Stimulated activated CD8-positive, alpha-beta memory T cell treated with anti-CD3 and anti-CD28 coated beads, Interleukin-15, amount 100 ng/mL, for 24 hours (primary cell): ENCODE measurements at places on chromosomes 7 and 10.

GRCh38 chr10:123136221-123136805, 543 bp downstream of the HMX3 start:
- no peak for DNase-seq

- DNase-seq = no peak
These were observed 354.2 kb downstream of the GFRA1 start for GRCh38 chr10:115918812-115919211.

DNA sequence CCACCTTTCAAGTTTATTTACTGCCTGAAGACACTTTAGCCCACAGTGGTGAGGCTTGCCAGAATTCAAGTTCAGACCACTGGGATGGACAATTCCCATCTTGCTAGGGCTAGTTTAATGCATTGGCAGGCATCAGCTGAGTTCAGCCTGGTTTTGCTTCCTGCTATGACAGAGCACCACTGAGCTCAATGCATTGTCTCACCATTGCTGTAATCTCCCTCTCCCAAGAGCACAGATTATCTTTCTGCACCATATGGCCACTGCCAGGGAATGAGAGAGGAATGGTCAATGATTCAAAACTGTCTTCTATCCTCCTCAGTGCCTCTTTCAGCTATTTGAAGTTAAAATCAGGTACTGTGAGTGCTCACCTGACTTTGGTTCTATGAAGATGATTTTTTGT, 160.8 kb downstream of the XPNPEP1 start:
- DNase-seq = no peak

- no peak for DNase-seq
These were observed 99.0 kb upstream of the FZD1 start for GRCh38 chr7:91165006-91165845.

DNA sequence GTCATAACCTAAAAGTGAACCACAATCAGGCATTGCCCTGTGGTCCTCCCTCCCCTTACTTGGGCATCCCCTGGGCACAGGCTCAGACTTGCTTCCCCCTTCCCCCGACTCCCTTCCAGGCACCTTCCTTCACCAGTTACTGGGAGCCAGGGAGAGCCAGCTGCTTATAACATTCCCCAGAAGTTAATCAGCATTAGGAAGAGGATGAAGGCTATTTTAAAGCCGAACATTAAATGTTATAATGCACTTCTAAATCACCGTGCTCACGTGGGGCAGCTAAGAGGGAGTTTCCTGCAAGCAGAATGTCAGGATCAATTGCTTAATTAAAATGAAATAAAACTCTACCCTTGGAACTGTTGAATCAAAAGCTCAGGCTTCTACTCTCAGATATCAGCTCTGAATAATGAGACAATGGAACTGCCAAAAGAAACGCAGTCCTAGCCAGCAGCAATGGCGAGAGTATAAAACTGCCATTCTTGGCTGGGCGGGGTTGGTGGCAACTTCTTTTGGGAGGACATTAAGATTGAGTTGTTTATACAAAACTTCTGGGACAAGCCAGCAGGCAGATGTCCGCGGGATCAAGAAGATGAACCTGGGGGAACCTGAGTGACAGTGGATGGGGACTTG, 169.5 kb downstream of the FANK1 start:
- DNase-seq = no peak

DNA sequence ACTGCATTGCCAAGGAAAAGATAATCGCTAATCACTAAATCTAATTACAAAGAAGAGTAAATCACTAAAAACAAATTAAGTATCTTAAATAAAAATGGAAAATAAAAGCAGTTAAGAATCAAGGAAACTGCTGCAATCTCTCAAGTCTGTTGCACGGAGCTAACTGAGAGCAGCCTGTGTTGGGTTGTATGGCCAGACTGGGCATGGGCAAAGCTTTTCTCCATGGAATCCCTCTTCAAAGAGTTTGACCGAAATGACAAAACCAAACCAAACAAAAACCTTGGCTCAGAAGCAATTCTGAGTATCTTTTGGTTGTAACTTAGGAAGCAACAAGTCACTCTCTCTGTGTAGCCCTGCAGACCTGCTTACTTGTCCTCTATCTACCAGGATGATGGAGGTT, 78.8 kb downstream of the CELF2 start:
- DNase-seq = no peak

DNA sequence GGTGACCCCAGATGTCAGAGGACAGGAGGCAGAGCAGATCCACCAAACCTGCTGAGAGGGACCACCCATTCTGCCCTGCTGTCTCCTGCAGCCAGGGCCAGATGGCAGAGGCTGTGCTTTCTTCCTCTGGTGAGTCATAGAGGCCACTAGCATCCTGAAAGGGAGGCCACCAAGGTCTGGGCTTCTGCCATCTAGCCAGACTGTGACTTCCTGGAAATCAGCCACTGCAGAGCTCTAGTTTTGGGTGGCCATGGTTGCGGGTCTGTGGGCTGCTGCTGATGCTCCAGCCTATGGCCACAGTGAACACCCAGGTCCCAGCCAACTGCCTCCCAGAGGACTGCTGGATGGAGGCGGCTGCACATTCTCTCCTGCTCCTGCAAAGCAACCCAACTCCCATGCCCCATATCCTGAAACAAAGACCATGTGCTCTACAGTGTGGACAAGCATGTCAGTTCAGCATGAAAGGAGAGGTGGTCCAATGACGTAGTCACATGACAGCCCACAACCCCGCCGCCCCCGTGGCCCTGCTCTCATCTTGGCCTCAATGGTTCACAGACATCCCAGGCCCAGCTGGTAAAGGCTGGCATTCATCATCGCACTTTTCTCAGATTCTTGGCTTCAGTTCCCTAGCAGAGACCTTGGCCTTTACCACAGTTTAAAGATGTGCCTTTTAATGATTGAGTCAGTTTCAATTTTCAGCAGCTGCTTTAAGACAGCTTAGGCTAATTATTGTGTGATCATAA, 73.9 kb upstream of the CXCL12 start:
- no peak for DNase-seq

- no peak for DNase-seq
These were observed 308.3 kb upstream of the KAT6B start for GRCh38 chr10:74518061-74518460.

DNA sequence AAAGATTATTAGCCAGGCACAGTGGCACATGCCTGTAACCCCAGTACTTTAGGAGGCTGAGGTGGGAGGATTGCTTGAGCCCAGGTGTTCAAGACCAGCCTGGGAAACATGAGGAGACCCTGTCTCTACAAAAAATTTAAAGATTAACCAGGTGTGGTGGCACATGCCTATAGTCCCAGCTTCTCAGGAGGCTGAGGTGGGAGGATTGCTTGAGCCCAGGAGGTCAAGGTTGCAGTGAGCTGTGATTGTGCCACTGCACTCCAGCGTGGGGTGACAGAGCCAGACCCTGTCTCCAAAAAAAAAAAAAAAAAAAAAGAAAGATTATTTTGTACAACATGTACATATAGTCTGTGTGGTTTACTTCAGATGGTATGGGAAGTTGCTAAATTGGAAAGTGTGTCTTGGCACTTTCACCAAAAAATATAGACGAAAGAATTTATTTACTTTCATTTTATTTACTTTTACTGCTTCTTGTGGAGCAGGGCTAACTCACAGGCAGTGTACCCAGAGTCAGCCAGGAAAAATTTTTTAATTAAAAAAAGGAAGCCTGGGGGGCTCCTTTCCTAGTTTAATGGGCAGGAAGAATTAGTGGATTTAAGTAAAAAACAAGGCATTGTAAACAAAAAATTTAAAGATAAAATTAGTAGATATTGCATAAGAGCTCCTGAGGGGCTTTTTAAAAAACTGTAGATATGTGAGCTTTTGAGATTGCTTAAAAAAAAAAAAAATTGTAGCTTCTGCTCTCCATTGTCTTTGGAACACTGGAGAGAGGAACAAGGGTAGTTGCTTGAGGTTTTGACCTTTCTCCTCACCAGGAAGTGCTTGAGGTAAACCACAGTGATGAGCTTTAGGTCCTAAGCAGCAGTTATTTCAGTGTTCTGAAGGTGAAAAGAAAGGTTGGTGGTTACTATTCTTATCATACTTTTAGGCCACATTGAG, 44.6 kb upstream of the VDAC2 start:
- DNase-seq = no peak

DNA sequence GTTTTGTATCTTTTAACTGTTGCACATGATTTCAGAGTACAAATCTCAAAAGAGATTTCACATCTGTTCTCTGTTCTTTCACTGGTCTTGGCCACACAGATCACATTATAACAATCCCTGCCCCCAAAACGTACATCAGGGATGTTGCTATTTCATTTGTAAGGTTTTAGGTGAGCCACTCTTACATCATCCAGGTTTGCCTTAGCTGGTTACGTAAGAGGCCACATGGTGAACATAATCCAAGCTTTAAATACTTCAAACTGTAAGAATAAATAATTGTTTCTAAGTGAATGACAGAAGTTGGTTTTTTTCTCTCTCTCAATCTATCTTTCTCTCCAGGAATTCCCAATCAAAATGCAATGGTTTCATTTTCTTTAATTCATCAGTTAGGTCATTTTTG, 245.9 kb upstream of the HGF start:
- no peak for DNase-seq

GRCh38 chr10:46555713-46556514, 544 bp downstream of the GPRIN2 start:
- no peak for DNase-seq

- DNase-seq = no peak
These were observed 106.4 kb upstream of the GPR26 start for GRCh38 chr10:123559823-123560092.

GRCh38 chr10:68153473-68154210, 44.4 kb downstream of the MYPN start:
- DNase-seq = no peak

DNA sequence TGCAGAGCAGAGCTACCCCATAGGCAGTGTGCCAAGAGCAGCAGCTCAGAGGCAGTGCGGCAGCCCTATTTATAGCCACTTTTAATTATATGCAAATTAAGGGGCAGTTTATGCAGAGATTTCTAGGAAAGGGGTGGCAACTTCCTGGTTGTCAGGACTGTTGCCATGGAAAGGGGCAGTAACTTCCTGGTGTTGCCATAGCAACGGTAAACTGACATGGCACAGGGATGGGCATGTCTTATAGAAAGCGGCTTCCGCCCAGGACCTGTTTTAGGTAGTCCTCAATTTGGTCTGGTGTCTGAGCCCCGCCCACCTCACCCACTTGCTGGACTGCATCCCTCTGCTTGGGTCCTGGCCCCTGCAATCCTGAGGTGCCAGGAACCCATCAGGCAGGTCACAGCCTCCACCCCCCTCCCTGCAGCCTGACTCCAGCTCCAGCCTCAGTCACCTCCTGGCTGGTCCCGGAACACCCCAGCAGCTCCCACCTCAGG, 115.8 kb downstream of the TMEM130 start:
- no peak for DNase-seq

GRCh38 chr7:7159063-7159658, 23.2 kb upstream of the C1GALT1 start:
- no peak for DNase-seq

DNA sequence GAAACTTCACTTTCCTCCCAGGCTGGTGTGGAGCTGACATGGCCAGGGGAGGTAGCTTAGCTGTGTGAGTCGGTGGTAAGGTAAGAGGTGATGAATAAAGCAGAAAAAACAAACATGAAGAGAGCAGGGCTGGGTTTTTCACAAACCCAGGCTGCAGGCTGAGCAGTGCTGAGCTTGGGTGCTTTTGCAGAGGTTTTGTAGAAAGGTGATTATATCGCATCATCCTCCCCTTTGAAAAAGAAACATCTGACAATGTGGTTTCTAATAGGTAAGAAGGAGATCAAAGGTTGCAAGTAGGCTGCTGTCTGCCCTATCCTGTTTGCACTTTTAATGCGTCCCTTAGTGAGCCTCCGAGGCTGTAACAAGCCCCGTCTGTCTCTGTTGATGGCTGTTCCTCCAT, 69.6 kb upstream of the GRM8 start:
- no peak for DNase-seq

DNA sequence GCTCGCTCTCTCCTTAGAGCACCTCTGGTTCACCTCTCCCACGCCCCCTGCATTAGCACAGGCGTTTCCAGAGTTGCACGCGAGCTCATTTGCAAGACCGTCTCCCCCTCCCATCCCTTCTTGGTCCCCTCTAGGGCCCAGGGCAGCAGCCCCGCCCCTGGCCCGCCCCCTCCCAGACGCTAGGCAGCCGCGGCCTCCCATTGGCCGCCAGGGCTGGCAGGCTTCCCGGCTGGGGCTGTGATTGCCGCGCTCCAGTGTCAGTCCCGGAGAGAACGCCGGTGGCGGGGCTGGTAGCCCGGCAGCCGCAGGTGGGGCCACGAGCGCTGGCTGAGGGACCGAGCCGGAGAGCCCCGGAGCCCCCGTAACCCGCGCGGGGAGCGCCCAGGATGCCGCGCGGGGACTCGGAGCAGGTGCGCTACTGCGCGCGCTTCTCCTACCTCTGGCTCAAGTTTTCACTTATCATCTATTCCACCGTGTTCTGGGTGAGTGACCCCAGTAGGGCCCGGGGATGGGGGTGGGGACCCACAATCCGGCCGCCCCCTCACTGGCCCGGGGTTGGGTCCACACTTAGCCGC, at the start of gene TSPAN15:
TSS of gene TSPAN15 (plus strand) at position 257 of the 575 bp plus-strand sequence. CDS start at position 387, 130 bp downstream.
- DNase-seq = peak; percentile 49

- DNase-seq = peak; percentile 82
These were observed 15.2 kb upstream of the PPP2R2D start for GRCh38 chr10:131885391-131886165.

- DNase-seq = no peak
These were observed 9.2 kb downstream of the LHPP start for GRCh38 chr10:124470544-124471434.

DNA sequence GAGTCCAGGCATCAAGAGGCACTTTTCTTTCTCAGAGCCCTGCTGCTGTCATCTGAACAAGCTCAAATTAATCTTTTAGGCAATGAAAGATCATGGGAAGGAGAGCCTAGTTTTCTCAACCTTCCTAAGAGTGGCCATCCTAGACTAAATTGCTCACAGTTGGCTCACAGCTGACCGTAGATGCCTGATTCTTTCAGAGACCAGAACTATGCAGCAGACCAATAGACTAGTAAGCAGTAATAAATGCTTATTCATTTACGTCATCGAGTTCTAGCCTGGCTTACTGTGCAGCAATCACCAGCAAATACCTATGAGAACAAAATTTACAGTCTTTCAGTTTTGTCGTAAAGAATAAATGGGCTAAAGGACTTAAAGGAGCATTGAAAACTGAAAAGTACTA, 602.9 kb upstream of the GHITM start:
- DNase-seq = no peak

- no peak for DNase-seq
These were observed 90.7 kb upstream of the C1QL3 start for GRCh38 chr10:16612115-16612980.

GRCh38 chr7:44294325-44295069, 30.9 kb downstream of the CAMK2B start:
- DNase-seq = no peak

GRCh38 chr10:78852466-78853240, 216.1 kb upstream of the ZMIZ1 start:
- no peak for DNase-seq

- DNase-seq = no peak
These were observed 110.0 kb upstream of the MYO3A start for GRCh38 chr10:25824050-25824449.
